ENCODE measurements at places on chromosomes 7 and 10.

DNA sequence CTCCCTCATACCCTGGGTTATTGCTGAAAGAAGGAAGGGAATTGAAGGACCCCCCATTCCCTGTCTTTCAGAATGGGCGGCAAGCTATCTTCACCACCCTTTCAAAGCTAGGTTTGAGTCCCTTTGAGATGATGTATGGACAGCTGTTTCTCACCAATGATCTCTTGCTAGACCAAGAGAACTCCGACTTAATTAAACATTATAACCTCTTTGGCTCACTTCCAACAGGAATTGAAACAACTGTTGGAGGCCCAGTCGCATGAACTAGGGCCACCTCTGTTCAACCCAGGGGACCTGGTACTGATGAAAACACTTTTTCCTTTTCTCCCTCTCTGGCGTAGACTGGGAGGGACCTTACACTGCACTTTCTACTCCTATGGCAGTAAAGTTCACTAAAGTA lies 110.6 kb downstream of the ITGB8 start:
- peak; percentile 38 for DNase-seq

GRCh38 chr7:94313926-94314325 lies 80.8 kb upstream of the COL1A2 start:
- peak; percentile 63 for DNase-seq

- DNase-seq, result peak; percentile 96
Observed at GRCh38 chr7:27586825-27587224, 75.9 kb downstream of the HIBADH start.

GRCh38 chr7:108049962-108050361 lies 47.0 kb upstream of the LAMB1 start:
- DNase-seq, result peak; percentile 27

DNA sequence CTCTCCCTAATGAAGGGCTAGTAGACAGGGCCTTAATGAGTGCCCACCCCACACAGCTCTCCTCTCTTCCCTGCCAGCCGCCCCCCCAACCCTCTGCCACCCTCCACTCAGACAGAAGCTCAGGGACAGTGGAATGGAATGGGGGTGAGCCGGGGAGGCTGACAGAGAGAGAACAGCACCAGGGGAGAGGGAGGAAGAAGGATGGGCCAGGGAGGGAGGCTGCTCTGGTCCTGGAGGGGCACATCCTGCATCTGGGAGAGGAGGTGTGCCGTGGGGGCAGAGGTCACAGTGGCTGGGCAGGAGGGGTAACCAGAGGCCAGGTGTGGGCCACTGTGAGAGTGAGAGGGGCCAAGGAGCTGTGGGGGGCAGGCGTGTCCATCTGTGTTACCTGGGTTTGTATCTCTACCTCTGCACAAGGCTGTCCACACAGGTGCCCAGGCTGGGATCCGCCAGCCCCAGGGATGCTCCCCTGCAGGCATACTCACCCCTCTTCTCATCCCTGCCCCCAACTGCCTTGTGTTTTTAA lies 2.4 kb downstream of the NYAP1 start:
- DNase-seq, result no peak

GRCh38 chr7:142376356-142376997 lies 118.6 kb upstream of the PRSS58 start:
- DNase-seq, result no peak

DNA sequence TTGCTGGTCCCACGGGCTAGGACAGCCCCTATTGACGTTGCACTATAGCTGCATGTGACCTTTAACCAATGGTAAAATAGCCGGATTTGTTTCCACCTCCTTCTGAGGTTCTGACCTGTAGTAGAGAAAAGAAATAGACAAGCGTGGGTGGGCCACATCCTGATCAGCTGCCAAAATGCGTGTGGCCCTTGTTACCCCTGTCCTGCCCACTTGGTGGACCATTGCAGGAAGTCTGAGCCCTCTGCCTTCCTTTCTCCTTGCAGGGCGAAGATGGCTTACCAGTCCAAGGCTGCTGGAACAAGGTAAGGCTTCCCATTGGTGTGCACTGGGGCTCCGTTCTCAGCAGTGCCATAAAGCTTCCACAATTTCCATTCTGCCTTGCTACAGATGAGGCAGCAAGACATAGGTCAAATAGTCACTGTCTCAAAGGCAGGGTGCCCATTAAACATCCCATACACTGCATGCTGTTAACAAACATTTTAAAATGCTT lies 95.9 kb upstream of the MACROH2A2 start:
- no peak for DNase-seq

- no peak for DNase-seq
Observed at GRCh38 chr10:4194231-4194630, 409.2 kb upstream of the KLF6 start.

DNA sequence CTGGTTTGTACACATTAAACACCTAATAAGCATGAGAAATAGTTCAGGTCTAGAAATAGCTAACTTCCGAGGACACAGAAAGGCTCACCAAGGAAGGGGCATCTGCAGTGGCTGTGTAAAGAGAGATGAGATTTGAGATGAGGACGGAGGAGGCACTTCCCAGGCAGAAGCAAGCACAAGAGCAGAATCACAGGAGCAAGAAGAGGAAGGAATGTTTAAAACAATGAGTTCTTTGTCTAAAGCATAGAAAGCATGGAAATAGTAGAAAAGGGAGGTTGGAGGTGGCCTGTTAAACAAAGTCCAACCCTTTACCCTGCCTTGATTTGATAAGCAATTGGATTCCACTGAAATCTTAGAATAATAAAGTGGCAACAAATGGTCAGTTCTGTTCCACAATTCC lies 11.6 kb upstream of the PON3 start:
- DNase-seq, result no peak

- DNase-seq, result no peak
Observed at GRCh38 chr10:133028956-133029355, 58.8 kb upstream of the ADGRA1 start.

DNA sequence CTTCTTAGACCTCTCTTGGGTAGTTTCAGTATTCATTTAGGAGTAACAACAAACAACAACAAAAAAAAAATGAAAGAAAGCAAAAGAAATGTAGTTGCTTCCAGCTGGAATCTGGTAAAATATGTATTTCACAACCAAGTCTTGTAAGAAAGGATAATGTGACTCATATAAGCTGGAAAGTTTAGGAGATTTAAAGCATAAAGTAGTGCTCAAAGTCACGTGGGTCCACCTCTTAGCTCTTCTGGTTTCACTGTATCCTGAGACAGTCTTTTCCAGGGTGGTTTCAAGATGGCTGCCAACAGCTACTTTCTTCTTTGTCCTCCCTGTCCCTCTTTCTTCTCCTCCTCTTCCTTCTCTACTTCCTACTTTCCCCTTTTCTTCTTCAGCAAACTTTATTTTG lies 69.5 kb upstream of the CDK13 start:
- DNase-seq, result no peak

DNA sequence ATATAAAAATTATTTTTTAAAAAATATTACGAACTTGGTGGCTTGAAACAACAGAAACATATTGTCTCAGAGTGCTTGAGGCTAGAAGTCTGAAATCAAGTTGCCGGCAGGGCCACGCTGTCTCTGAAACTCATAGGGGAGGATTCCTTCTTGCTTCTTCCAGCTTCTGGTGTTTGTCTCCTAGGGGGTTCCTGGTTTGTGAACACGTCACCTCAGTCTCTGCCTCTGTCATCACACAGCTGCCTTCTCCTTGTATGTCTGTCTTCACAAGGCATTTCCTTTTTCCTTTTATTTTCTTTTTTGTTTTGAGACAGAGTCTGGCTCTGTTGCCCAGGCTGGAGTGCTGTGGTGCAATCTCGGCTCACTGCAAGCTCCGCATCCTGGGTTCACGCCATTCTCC lies 12.7 kb upstream of the SNX8 start:
- no peak for DNase-seq

GRCh38 chr10:3264161-3264761 lies 91.7 kb upstream of the PITRM1 start:
- DNase-seq, result no peak

DNA sequence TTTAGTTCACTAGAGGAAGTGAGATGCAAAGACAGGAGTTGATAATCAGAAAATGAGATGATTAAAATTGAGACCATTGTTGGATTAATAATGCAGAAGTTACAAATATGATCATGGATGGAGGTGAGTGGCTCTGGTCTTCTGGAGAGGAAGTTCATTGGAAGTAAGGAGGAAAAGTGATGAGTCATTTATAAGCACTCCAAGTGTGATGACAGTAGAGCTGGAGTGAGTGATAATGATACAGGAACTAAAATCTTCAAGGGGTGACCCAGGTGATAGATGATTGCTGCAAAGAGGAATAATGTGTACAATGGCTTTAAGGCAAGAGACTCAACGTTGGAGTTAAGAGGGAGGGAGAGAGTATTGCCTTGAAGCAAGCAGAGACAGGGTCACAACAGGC lies 20.7 kb downstream of the ZNF32 start:
- DNase-seq, result no peak

DNA sequence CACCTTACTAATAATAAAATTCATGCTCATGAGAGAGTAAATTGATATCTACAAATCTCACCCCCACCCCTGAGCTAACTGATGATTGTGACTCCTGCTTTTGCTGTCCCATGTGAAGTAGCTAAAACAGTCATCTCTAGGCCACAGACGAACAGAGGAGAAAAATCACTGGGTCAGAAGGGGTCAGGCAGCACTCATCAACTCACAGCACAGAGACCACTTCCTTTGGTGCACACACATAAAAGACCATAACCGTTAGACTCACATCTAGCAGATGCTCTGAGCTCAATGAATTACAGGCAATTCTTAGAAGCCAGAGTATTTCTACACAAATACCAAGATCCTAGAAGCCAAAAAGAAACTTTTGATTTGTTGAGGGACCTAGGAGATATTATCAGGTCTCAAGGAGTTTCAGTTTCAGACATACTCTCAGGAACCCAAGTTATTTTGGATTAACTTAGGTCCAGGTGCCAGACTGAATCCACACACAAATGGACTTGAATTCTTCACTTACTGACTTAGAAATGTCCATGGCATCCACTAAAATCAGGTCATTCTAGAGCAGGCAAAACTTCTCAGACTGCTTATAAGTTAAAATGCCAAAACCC lies 65.0 kb upstream of the TES start:
- no peak for DNase-seq

- DNase-seq, result no peak
Observed at GRCh38 chr10:18378766-18379165, 238.5 kb downstream of the CACNB2 start.

DNA sequence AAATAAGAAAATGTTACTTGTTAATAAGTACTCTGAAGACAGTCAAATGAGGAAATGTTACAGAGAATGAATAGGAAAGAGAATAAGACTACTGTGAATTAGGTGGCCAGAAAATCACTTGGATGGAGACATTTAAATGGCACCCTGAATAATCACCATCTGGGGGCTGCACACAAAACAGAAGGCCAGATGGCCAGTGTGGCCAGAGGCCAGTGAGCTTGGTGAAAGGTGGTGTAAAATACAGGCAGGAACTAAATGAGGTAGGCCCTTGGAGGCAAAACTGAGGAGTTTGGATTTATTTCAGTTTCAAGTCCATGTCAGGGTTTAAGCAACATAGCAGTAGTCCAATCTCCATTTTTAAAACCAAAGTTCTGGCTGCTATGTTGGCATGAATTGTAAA lies 126.7 kb downstream of the TSPAN12 start:
- peak; percentile 91 for DNase-seq

DNA sequence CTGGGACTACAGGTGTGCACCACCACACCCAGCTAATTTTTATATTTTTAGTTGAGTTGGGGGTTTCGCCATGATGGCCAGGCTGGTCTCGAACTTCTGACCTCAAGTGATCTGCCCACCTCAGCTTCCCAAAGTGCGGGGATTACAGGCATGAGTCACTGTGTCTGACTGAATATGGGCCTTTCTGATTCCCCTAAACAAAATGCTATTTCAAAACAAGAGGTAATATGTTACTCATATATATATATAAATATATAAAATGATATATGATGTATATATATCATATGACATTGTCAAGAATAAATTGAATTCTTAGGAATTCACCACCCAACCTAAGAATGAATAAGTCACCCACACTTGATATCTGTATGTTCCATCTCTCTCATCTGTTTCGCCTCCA lies 12.8 kb upstream of the TIAL1 start:
- no peak for DNase-seq

- DNase-seq, result no peak
Observed at GRCh38 chr7:125173571-125173970, 243.9 kb upstream of the POT1 start.

DNA sequence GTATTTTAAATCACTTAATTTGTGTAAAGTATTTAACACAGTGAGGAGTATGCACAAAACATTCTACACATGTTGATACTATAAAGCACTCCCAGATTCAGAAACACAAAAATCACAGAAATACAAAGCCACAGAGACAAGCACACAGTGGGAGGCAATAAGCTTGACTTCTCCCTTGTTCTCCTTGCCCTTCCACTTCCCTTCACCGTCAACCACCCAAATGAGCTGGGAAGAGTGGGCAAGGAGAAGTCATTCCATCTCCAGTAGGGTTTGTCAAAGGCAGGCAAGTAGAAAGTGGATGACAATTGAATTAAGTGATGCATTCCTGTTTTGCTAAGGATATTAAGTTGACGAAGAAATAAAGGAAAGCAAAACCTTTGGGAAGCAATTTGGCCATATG lies 4.2 kb upstream of the TMEM139 start:
- DNase-seq, result no peak

DNA sequence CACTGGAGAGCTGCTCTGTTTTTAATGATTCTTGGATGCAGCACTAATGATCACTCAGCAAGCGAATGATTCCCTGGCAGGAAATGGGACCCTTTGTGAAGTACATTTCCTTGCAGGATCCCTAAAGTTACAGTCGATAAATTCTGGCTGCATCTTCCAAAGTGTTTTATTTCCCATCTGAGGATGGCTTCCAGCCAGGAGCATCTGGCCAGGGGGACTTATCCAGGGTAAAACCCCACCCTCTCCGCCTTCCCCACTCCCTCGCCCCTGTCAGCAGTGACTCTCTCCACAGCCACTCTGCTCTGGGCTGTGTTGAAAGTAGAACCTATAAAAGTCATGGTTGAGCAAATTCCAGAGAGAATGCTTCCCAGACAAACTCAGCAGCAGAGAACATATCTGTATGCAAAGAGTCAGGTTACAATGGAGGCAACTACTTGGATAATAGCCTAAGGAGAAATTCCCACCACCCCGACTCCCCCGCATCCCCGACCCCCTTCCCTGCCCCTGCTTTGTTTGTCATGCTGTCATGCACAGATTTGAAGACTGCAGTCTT lies 111.0 kb upstream of the ANLN start:
- peak; percentile 97 for DNase-seq

GRCh38 chr10:110498087-110498981 lies 627 bp downstream of the DUSP5 start:
- DNase-seq, result peak; percentile 62

- no peak for DNase-seq
Observed at GRCh38 chr7:117774943-117775342, 98.3 kb downstream of the CTTNBP2 start.

DNA sequence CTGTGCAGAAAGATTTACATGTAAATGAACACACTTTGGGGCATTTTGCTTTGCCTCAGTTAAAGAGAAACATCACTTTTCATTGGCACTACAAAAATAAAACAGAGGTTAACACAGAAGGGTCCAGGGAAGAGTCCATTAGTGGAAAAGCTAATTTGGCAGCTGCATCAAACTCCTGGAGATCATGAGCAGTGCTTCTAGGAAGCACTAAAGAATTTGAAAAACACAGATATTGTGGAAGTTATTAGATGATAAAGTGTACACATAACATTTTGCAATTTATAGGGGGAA lies 161.2 kb downstream of the LRRTM3 start:
- DNase-seq, result no peak

- no peak for DNase-seq
Observed at GRCh38 chr10:68106656-68107055, 2.6 kb upstream of the MYPN start.
